ENCODE measurements at places on chromosomes 1 and 21. TPM values are rescaled to one million over a fixed set of nuclear protein-coding genes. Genes with fewer than 3 reads are reported as not detected.

DNA sequence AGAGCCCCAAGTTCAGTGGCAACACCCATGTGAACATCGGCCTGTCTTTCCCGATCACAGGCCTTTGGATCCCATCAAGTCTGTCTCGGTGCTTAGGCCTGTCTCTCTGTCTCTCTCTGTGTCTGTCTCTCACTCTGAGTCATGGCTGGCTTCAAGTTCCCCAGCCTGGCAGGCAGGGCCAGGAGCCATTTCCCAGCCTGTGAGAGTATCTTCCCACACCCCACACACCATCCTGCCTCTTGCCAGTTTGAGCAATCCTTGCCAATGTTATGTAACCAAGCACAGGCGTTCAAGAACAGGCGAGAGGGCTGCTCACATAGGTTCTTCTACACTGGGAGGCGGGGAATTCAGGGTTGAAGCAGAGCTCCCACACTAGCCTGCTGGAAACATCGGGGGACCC is 70.0 kb upstream of the TMEM51 start:
- DNase-seq = no peak

The HMGCS2 gene
- total RNA-seq = not detected

GRCh38 chr1:202351725-202352124 is 3.2 kb downstream of the PPP1R12B start:
- no peak for DNase-seq

GRCh38 chr1:9845914-9846313 is 22.1 kb upstream of the CLSTN1 start:
- no peak for DNase-seq

GRCh38 chr1:209443975-209444651 is 139.4 kb upstream of the CAMK1G start:
- no peak for DNase-seq

- DNase-seq = no peak
Measured at GRCh38 chr1:25871086-25871703, 4.3 kb downstream of the PAQR7 start.

The ADORA3 gene
- total RNA-seq = not detected

DNA sequence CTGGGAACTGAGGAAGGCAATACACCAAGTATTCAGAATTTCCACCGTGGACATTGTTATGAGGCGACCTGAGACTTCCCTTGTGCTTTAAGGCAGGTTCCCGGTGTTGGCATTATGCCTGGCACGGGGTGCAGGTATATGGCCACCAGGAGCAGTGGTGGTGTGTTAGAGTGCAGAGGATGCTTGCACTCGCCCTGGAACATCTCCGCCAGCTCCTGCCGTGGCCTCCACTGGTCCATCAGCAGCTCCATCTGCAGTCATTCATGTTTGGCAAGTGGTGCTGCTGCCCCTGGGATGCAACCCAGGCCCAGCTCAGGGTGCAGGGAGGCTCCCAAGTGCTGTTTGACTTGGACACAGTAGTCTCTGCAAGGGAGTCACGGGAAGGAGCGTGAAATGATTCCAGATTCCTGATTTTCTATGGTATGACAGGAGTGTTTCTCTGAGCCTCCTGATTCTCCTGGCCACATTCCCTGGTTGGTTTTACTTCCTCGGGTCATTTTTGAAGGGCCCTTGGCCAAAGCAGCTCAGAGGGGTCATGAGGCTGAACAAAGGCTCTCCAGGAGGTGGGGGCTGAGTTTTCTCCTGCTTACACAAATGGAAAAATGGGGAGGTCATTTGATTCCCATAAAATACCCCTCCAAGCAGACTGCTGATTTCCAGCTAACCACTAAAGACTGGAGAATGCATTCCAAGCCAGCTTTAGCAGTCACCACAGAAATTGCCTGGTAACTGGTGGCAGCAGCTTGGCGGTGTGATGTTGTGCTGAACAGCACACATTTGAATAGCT is 60.4 kb upstream of the PSEN2 start:
- DNase-seq = no peak

GRCh38 chr1:24189528-24189927 is 2.4 kb upstream of the IFNLR1 start:
- DNase-seq = no peak

GRCh38 chr1:4059270-4059669 is 159.2 kb upstream of the C1orf174 start:
- no peak for DNase-seq

DNA sequence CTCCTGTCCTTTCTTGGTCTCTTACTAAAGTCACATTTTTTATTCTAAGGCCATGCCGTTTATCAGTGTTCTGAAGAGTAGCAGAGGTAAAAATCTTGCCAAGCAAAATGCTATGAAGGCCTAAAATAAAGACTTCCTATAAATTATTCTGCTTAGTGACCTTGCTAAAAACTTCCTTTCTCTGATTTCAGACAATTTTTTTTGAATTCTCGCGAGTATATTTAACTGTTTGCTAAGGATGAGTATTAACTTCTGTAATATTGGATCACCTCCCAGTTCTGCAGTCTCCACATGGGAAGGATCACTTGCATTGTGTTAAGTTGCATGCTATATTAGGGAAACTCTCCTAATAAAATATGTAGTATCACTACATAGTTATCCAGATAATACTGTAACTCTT is 123.4 kb upstream of the SNX7 start:
- DNase-seq = no peak

- no peak for DNase-seq
Measured at GRCh38 chr1:215842905-215843304, 275.8 kb downstream of the KCTD3 start.

- DNase-seq = no peak
Measured at GRCh38 chr1:115198938-115199337, 109.6 kb upstream of the TSPAN2 start.

DNA sequence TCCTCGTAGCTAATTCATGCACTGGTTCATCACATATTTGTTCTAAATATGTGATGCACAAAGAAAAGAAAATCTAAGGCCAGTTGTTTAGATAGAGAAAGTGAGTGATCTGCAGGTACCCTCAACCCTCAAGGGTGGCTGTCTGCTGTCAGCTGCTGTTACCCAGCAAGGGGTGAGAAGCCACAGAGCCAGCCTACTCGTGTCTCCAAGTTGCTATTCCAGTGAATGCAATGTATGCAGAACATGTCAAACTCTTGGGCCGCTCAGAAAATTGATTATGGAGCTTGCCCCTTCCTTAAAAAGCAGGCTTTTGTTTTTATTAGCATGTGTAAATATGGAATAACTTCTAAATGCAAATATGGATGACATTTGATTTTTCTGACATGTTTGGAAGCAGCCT is 336.3 kb upstream of the ST6GALNAC5 start:
- no peak for DNase-seq

- no peak for DNase-seq
Measured at GRCh38 chr1:175267716-175268416, 75.3 kb upstream of the KIAA0040 start.

The ACTN2 gene
- total RNA-seq = 0.26 TPM

GRCh38 chr1:66725885-66726665 is 26.2 kb upstream of the DYNLT5 start:
- peak; percentile 25 for DNase-seq

DNA sequence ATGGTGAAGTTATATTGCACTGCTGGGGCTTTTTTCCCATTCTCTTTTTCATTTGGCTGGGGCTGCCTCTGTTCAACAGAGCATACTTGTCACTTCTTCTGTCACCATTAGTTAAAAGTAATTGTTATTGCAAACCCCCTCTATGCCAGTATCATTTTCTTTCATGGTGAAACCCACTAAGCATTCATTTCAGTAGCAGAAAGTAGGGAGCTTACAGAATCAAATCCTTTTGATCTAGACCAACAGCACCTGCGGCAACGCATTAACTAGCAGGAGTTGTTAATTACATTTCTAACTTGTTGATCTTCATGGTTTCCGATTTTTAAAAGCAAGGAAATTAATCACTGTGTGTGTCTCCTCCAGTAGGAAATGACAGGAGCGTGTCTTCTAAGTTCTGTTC is 15.0 kb downstream of the SMYD2 start:
- DNase-seq = no peak

DNA sequence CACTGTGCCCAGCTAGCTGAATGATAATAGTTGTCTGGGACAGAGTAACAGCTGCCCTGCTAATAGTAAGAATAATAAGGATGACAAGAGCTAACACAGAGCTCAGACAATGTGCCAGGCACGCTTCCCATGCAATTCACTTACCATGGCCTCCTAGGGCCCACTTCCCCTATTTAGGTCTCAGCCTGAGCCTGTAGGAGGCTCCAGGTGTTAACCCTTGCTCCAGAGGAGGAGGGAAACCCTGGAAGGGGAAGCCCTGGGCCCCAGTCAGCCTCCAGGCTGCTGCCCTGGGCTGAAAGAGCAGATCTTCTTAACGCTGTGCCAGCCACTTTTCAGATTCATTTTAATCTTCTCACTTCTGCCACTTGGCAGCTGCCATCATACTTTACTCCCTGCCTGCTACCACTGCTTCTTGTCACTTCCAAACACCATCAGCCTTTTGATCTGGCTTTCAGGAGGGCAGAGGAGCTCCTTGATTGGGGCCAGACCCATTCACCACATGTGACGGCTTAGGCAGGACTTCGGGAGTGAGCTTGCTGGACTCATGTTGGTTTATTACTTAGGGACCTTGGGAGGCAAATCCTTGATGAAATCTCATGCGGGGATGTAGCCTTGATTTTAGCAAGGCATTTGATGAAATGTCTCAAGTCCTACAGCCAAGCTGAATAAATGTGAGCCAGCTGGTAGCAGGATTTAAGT is 66.7 kb upstream of the PARP1 start:
- DNase-seq = no peak

The TNFRSF4 gene
- total RNA-seq = 35.4 TPM

The SLC45A1 gene
- total RNA-seq = 1.2 TPM

- DNase-seq = no peak
Measured at GRCh38 chr21:28380241-28380640, 612.4 kb downstream of the LTN1 start.

The BRDT gene
- not detected for total RNA-seq

GRCh38 chr1:42153624-42154023 is 414 bp downstream of the GUCA2B start:
- no peak for DNase-seq

The COA7 gene
- total RNA-seq = 4.4 TPM

- no peak for DNase-seq
Measured at GRCh38 chr1:111956155-111956771, 33.2 kb downstream of the KCND3 start.

GRCh38 chr1:2212532-2213491 is 15.3 kb upstream of the SKI start:
- peak; percentile 56 for DNase-seq

DNA sequence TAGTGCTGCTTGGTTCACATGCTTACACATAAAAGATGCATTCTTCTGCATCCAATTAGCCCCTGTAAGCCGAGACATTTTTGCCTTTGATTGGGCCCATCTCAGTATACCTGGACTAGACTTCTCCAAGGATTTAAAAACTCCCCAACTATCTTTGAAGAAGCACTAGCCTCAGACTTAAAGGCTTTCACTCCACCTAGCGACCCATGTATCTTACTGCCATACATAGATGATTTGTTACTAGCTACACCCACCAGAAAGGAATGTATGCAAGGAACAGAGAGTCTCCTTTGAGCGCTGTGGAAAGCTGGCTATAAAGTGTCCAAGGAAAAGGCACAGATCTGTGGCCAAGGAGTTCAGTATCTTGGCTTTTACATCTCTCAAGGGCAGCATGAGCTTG is 91.7 kb downstream of the LIPI start:
- no peak for DNase-seq

- DNase-seq = no peak
Measured at GRCh38 chr1:23554127-23554480, 5.2 kb downstream of the ID3 start.

DNA sequence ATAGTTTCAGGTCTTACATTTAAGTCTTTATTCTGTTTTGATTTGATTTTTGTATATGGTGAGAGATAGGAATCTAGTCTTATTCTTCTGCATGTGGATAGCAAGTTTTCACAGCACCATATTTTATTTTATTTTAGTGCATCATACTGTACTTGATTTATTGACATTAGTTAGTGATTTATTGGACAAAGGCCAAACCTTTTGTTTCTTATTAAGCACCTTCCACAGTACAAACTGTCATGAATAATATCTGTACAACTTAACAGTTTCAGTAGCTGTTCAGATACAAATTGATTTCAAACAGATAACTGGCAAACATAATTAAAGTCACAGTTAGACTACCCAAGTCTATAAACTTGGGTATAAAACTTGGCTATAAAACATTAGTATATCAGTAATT is 15.8 kb downstream of the CD1D start:
- no peak for DNase-seq

DNA sequence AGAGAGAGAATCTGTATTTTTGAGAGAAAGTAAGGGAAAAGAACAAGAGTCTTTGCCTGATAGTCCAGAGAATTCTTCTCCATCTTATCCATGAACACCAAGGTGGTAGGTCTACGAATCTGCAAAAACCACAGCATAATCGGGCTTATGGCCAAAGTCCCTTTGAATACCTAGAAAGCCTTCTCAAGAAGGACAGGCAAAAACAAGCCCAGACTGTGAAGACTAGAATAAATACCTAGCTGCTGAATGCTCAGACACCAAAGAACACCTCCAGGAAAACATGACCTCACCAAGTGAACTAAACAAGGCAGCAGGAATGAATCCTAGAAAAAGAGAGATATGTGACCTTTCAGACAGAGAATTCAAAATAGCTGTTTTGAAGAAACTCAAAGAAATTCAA is 79.2 kb downstream of the HFM1 start:
- no peak for DNase-seq

- peak; percentile 47 for DNase-seq
Measured at GRCh38 chr1:155050560-155051341, at the start of gene ADAM15. TSS of gene ADAM15 (plus strand) at chr1:155051316. CDS start at chr1:155051387, 71 bp downstream.

DNA sequence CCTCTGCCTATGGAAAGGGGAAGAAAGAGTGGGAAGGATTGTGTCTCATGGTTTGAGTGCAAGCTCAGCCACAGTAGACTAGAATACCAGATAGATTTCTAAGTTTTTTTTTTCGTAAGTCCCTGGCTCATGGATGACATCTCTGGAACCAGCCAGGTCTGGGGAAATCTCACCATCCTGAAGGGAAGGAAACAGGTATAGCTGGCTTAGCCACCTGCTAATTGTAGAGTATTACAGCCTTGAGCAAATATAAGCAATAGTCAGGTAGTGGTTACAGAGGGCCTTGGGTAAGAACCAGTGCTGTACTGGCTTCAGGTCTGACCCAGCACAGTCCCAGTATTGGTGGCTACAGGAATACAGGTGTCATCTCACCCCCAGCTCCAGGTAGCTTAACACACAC is 500.9 kb upstream of the PRMT6 start:
- no peak for DNase-seq

The NHLH1 gene
- total RNA-seq = not detected
